Stimulated activated CD8-positive, alpha-beta memory T cell treated with anti-CD3 and anti-CD28 coated beads, Interleukin-7, amount 100 ng/mL, for 1 hour (primary cell): ENCODE measurements at places on chromosomes 4 and X.

DNA sequence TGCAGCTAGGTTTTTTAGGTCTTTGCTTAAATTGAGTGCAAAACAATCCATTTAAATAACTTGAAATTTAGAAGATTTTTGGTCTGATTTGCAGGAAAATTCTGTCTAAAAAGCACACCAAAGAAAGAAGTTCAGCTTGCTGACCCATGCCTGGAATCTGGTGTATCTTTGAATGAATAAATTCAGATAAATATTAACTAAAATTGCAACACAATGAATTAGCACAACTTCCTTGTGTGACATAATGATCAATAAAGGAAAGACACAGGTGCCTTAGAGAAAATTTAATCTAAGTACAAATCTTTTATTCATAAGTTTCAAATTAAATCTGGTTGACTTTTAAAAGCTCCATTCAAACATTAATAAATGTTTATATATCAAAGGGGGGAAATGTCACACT is 791.5 kb upstream of the LCORL start:
- DNase-seq = no peak

DNA sequence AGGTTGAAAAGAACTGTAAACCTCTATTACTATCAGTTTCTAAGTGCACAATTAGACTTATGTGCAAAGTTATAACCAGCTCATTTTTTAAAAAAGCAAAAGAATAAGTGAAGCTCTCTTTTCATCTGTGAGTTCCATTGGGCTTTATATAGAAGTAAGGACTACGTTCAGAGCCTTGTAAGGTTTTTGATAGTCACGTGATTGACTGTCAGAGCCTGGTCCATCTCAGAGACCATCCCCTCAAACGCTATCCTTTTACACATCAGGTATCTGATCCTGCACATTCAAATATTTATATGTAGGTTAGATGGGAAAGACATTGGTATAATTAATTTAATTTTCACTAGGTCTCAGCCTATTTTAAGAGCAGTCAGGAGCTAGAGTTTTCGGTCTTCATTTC is 279.3 kb downstream of the INPP4B start:
- DNase-seq = no peak

DNA sequence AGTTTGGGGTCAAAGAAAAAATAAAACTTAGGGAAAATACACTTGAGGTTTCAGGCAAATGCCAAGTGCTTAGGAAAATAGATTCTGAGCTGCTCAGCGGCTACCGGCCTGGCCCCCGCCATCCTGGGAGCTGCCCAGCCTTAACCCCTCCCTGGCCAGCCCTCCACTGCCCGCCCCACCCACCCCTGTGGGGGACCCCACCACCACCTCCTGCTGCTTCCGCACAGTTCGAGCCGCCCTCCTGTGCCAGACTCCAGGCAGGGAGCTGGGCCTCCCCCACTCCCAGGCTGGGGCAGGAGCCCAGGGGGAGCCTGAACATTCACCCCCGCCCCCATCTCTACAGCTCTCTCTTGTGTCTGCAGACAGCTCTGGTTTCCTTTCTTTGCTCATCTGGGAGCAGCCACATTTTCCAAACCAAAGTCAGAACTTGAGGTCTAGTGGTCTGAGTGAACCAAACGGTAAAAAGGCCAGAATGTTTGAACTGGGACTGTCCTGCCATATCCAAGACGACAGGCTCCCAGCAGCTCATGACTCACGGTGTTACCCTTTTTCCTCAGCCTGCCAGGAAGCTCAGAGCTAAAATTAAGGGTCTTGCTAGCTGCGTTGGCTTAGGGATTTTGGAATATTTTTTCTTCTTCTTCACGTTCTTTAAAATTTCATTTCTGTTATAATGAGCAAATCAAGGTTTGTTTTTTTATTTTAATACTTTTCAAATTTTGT is 4.7 kb upstream of the FGFR3 start:
- DNase-seq = no peak

- no peak for DNase-seq
Measured at GRCh38 chr4:7013175-7013574, 30.0 kb upstream of the TADA2B start.

- DNase-seq = no peak
Measured at GRCh38 chr4:38094419-38094818, 134.2 kb downstream of the PTTG2 start.
